ENCODE measurements at places on chromosomes 5 and 9. TPM values are rescaled to one million over a fixed set of nuclear protein-coding genes. Genes with fewer than 3 reads are reported as not detected.

DNA sequence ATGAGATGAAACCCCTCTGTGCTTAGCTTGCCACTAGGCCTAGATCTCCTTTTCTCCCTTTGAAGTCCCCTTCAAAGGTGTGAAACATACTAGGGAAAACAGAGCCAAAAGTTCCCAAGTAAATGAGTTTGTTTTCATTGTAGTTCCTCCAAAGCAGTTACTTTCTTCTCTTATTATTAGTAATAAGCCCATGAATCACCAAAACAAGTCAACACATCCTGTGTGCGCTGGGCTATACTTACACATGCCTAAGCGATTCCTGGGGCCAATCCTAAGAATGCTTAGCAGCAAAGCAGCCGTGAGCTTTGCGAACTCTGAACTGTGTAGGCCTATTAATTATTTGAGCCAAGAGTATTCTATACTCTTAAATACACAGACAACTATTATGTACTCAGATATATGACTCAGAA lies 7.6 kb downstream of the ENC1 start:
- DNase-seq = no peak

GRCh38 chr5:1809416-1810035 lies 8.3 kb downstream of the NDUFS6 start:
- no peak for DNase-seq

GRCh38 chr5:41574391-41574790 lies 64.0 kb upstream of the PLCXD3 start:
- no peak for DNase-seq

GRCh38 chr9:93683331-93684134 lies 107.1 kb downstream of the PHF2 start:
- DNase-seq = peak; percentile 4

GRCh38 chr5:171644536-171644935 lies 141.1 kb upstream of the SMIM23 start:
- no peak for DNase-seq

DNA sequence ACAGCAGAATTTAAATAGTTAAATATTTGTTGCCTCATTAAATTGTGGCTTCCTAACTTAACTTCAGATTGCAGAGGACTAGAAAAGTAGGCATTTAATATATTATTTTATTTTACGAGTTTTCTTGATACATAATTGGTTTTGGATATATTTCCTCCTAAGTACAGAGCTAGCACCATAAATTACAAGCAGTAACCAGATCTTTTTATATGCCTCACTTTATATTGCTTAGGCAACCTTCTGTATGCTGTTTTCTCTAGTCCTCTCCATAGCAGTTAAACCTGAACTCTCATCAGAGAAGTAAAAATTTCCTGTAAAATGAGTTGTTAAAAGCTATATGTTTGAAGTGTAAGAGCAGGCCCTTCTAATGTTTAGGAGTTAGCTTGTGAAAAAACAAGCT lies 144.2 kb downstream of the ZCCHC7 start:
- no peak for DNase-seq

DNA sequence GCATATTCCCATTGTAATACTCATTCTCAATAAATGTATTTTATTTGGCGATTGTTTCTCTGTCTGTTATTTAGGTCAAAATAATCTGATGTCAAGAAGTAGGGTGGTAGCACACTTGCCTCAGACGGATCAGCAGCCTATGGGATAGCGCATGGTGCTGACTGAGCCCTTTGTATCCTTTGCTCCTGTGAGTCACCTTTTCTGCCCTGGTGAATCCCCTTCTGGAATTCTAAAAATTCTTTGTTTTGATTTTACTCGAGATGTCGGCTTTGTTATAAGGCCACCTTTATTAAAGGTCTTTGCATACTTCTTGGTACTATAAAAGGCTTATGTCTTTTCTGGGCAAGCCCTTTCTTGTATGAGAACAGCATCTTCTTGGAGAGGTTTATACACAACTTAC lies 1187.8 kb downstream of the CDH9 start:
- no peak for DNase-seq

DNA sequence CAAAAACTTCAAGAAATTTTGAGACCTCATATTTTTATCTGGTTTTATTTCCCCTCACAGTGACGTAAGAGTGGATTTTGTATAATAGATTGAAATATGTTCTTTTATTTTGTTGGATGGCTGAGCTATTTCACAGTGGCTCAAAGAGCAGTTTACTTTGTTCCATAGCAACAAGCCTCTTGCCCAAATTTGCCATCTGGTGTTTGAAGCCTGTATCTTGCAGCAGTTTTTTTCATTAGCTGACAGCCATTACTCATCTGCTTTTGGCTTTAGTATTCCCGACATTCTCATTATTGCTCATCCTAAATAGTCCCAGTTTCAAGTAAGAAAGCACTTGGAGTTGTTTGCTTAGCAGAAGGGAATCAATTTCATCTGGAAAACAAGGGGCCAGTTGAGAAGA lies 36.3 kb downstream of the GDA start:
- no peak for DNase-seq

DNA sequence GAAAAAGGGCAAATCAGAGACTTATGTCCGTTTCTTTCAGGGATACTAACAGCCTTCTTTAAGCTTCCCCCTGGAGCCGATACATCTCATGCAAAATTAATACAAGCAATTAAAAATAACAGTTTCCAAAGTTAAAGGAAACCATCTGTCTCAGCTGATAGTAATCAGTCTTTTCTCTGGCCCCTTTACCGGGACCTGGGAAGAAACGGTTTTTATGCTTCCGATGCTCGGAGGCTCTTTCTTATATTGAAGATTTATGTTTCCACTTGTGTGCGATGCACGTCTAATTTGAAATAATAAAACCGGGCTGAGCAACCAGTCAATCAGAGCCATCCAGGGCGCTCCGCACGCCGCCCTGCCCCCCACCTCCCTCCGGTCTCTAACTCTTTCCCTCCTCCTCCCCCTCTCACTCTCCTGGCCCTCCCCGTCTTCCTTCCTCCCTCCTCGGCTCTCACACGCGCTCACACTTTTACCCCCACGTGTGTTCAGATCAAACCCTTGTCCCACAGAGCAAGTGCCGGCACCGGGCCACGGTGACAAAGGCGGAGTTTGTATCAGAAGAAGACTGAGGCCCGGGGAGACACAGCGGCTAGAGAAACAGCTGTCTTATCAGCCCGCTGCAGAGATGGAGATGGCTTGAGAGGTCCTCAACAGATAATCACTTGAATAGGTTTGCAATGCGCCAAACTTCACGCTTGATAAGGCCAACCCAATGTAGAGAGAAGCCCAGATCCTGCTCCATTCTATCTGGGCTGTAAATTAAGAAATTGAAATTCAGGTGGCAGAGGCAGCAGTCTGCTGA lies 5.1 kb upstream of the ELAVL2 start:
- DNase-seq = no peak

GRCh38 chr9:121717141-121717991 lies 65.9 kb downstream of the DAB2IP start:
- no peak for DNase-seq

- no peak for DNase-seq
Observed at GRCh38 chr5:139971202-139971725, 71.8 kb downstream of the NRG2 start.

DNA sequence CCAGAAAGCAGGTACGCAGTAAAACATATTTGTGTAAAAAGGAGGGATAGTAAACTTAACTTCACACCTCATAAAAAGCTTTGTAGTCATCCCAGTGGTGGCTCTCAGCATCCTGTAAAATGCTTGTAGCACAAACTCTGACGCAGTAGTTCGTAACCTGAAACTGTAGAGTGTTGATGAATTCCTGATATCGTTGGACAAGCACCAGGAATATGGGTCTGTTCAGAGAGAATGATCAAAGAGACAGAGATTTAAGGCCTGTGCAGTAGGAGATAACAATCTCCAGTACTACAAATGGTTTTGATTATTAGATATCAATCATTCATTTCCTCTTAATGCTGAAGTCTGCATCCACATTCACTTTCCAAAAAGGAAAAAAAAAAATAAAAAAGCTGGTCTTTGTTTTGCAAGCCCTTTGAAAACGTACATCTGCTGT lies 148.5 kb downstream of the KIAA0825 start:
- no peak for DNase-seq

GRCh38 chr5:53970475-53970874 lies 339.9 kb downstream of the ARL15 start:
- no peak for DNase-seq

DNA sequence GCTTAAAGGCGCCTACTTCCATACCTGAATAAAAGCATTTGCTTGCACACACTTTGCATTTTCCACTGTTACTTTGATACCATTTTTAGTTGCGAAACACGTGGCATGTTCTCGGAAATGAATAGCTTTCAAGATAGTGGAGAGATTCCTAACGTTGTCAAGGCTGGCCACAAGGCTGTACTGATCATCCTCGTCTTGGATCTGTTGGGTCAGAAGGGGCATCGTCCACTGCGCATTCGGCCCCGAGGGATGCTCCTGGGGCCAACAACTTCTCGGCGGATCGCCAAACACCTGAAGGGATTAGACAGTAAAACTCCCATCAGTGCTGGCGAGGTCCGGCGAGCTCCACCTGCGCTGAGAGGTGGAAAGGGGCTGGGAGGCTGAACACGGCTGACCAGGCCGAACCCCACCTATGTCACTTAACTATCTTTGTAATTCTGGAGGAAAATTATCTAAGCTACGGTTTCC lies 599 bp downstream of the RAD1 start:
- DNase-seq = peak; percentile 34

DNA sequence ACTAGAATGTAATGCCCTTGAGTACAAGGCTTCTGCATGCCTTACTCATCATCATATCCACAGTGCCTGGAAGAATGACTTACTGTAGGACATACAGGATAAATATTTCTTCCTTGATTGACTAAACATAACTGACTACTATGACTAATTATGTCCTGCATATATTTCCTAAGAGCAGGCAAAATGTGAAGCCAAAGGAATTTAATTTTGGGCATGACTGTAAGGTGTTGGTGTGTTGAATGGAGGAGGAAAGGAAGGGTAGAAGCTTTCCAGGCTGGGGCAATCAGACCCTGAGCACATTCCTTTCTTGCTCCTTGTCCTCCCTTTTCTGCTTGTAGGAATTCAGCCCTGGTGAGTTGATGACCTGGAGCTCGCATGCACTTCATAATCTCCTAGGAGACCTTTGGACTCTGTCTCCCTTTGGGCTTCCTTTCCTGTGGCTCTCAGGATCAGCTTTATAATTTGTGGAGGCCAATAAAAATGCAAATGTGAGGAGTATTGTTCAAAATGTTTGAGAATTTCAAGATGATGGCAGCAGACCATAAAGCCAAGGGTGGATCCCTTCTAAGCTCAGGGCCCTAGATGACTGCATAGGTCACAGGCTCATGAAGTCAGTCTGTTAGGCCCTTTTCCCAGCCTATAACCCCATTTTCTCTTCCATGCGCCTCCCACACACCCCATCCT lies 174.0 kb downstream of the HMHB1 start:
- DNase-seq = peak; percentile 16

DNA sequence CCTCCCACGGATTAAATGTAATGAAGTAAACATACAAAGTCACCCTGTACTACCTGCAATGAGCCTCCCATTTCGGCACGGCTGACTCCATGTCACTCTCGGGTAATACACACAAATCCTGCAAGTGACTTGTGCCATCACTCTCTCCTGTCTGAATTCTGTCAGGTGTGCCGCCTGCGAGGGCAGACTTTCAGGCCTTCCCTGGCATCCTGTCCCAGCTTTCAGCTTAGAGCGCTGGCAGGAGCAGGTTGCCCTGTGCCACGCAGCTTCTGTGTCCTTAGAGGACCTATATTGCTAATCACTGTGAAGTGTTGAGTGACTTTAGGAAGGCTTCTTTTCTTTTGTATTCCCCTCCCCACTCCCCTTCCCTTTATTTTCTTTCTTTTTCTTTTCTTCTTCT lies 25.8 kb upstream of the S1PR3 start:
- no peak for DNase-seq

DNA sequence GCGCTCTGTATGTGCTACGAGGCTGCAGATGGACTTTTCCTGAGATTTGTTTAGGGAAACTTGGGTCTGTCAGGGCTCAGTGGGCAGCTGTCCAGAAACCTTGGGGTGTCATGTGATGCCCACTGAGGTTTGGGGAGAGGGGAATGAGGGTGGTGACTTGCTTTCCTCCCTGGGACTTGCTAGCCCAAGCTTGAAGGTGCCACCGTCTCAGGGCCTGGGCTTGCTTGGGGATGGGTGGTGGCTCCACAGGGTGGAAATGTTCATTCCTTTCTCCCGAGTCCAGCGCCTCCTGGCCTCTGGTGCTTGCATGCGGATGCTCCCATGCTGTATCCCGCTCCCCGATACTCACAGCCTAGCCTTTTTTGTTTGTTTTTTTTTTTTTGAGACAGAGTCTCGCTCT lies 33.3 kb downstream of the ZNF618 start:
- no peak for DNase-seq

DNA sequence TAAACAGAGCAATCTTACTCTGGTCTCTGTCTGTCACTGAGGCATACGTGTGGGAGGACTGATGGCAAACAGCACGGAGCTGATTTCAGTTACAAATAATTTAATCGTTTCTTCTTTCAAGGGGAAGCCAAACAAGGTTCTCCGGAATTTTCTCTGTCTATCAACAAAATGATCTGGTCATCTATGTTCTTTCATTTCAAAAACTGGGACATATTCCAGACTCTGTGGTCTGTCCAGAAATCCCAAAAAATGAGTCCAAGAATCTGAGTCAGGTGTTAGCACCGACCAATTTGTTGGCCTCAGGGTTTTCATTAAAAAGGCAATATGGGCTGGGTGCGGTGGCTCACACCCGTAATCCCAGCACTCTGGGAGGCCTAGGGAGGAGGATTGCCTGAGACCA lies 69.9 kb upstream of the ZNF608 start:
- DNase-seq = no peak

DNA sequence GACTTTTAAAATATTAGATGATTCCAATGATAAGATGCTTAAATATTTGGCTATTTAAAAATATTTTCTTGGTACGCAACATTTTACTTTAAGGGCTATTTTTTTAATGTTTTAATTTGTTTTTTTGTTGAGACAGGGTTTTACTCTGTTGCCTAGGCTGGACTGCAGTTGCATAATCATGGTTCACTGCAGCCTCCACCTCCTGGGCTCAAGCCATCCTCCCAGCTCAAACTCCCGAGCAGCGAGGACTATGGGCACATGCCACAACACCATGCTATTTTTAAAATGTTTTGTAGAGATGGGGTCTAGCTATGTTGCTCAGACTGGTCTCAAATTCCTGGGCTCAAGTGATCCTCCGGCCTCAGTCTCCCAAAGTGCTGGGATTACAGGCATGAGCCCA lies 850.2 kb upstream of the DMAC1 start:
- DNase-seq = no peak

GRCh38 chr9:38035873-38036272 lies 33.2 kb downstream of the SHB start:
- DNase-seq = no peak

DNA sequence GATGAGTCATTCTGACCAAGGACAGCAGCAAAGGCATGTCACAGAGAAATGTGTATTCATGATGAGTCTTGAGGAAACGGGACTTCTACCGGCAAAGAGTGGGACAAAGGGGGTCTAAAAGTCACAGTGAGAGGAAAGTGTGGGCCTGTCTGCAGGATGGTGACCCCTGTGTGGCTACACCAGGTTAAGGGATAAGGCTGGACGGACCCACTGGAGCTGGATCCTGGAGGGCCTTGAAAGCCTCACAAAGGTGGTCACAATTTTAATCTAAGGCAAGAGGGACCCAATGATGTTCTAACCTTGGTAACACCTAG lies 176.5 kb downstream of the CDK5RAP2 start:
- DNase-seq = no peak

Gene TXNDC8
- total RNA-seq = not detected

Gene SMIM33
- total RNA-seq = 0.55 TPM

Gene PCDHB10
- total RNA-seq = 0.79 TPM

Gene TMEM174
- total RNA-seq = not detected

Gene SUSD3
- 2.7 TPM for total RNA-seq

Gene GHR
- total RNA-seq = 10.5 TPM

Gene F12
- total RNA-seq = 2.6 TPM

Gene PCDHA9
- 0.37 TPM for total RNA-seq

Gene FCN1
- total RNA-seq = not detected

Measured in transverse colon (tissue), 4 donors.